Activated CD8-positive, alpha-beta memory T cell treated with anti-CD3 and anti-CD28 coated beads for 4 hours (primary cell): ENCODE measurements at places on chromosomes 3 and 15.

- DNase-seq, result no peak
These were observed 5.6 kb upstream of the ATP8B4 start for GRCh38 chr15:50124631-50125030.

DNA sequence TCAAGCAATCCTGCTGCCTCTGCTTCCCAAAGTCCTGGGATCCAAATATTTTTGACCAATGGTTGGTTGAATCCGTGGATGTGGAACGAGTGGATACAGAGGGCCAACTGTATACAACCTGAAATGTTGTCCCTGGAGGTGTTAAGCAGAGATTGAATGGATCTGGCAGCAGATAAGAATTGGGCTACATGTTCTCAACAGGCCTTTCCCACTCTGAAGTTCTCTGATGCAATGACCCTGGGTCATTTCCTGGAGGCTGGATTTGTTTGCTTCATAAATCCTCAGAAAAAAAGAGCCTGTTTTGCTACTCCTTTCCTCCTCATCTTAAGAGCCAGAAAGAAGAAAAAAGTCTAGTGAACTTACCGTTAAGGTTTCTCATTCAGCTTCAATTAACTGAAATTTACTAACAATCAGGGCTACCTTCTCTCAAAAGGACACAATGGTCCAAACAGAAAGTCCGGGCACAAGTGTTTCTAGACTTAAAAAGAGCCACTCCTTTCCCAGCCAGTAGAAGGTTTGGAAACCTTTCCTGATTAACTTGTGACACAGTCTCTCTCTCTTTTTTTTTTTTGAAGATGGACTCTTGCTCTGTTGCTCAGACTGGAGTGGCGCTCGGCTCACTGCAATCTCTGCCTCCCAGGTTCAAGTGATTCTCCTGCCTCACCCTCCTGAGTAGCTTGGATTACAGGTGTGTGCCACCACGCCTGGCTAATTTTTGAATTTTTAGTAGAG is 6.5 kb downstream of the ARHGEF3 start:
- DNase-seq, result no peak

- DNase-seq, result no peak
These were observed 42.2 kb downstream of the SV2B start for GRCh38 chr15:91142106-91142744.

DNA sequence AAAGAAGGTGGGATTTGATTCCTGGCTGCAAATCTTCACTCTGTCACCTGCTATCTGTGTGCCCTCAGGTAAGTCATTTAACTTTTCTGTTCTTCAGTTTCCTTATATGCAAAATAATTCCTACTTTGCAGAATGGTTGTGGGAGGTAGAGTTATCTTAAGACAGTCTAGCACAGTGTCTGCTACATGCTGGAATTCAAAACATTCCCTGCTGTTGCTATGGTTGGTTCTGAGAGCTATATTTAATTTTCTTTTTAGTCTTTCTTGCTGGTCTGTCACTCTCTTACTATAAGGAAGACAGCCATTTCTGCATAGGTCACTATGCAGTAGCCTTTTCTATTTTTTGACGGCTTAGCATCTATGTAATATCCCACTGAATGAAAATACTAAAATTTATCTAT is 4.0 kb upstream of the ADPGK start:
- no peak for DNase-seq

GRCh38 chr3:187006864-187007630 is 76.7 kb downstream of the ST6GAL1 start:
- DNase-seq, result no peak

DNA sequence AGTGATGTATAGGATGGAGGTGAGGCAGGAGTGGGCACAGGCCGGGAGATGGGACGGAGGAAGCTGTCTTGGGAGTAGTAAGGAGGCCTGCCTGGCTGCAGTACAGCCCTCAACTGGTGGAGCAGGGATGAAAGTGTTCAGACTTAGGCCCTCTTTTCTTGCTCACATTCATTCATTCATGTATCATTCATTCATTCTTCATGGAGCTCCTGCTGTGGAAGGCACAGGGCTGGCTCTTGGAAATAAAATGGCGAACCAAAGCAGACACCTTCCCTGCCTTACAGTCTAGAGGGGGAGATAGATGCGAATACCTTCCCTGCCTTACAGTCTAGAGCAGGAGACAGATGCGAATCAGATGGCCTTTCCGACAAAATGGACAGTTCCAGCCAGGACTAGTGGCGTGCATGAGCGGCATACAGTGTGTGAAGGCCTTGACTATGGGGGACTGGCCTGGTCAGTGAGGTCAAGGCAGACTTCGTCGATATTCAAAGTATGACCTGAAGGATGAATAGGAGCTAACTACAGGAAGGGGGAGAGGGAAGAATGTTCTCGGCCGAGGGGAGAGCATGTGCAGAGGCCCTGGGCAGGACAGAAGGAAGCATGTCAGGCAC is 143.2 kb upstream of the TLE3 start:
- no peak for DNase-seq

GRCh38 chr3:141681390-141681780 is 56.7 kb upstream of the RNF7 start:
- DNase-seq, result no peak

DNA sequence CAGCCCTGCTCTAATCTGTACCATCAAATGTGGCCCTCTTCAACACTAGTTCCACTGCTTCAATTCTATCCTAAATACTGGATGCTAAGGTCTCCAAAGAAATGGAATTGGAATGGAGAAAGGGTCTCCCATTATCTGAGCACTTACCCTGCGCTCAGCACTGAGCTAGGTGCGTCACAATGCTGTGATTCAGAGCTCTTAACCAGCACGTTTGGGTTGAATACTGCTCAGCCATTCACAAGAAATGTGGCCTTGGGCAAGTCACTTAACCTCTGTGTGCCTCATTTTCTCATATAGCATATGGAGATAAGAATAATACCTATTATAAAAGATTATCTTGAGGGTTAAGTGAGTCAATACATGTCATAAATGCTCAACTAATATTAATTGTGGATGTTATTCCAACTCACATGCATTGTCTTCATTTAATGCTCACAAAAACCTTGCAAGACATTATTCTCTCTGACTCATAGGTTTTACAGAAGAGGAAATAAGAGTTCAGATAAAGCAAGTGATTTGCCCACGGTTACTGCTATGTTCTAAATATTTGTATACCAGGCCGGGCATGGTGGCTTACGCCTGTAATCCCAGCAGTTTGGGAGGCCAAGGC is 27.4 kb upstream of the SRGAP3 start:
- no peak for DNase-seq

DNA sequence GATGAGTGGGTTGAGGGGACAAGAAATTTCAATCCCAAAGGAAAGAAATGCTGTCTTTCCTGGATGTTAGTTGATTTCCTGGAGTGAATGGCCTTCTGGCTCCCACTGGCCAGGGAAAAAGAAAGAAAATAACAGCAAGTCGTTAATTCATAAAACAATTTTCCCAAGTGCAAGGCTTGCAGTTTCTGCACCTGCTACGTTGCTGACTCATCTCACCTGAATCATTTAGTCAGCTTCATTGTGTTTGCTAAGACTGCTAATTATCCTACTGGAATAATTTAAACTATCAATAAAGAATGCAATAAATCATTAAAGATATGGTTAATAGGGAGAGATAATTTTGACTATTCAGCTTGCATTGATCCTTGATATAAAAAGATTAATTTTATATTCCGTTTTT is 387.6 kb downstream of the ROBO2 start:
- no peak for DNase-seq

- no peak for DNase-seq
These were observed 11.5 kb downstream of the RASGRP1 start for GRCh38 chr15:38553071-38553470.

DNA sequence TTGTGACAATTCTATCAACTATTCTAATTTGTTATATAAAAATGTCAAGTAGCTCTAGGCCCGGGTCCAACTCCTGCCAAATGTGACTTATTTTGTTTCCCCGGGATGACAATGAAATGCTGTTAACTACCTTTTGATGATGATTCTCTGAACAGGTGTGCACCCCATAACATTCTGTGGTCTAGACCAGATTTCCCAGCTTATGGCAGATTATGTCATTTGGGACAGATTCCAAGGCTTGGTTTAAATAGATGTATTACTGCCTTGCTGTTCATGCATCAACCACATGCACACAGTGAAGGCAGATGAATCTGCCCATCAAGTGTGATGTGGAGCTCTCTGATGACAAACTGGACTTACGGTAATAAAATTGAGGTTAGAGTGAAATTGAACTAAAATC is 150.5 kb downstream of the MECOM start:
- no peak for DNase-seq

DNA sequence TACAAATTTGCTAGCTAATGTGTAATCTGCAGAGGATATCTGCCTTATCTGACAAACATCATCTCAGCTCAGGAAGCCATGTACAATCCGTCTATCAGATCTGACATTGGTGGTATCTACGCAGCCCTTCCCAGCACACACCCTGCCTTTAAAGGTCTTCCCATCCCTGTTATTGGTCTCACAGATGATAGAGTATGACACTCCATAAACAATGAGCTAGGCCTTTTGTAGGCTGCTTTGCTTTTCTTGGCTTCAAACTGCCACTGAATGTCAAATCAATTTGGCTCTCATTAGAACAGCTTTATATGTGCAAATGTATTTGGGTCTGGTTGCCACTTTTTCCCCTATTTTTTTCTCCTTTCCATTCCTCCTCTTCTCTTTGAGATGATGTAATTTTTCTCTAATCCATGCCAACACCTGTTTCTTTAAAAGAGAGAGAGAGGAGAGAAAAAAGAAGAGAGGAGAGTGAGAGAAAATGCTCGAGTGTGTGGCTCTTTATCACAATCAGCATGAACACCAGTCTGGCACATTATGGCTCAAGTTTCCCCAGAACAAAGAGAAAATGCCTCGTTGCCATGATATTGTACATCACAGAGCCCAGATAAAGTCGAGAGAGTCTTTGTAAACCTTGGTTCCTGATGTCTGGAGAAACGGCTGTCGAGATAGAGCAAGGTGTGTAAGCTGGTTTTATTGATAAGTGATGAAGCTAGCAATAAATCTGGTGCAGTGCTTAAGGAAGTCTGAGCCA is 80.8 kb upstream of the DPH6 start:
- DNase-seq, result no peak
